PC-3 (cell line): ENCODE measurements at places on chromosomes 7 and 10.

DNA sequence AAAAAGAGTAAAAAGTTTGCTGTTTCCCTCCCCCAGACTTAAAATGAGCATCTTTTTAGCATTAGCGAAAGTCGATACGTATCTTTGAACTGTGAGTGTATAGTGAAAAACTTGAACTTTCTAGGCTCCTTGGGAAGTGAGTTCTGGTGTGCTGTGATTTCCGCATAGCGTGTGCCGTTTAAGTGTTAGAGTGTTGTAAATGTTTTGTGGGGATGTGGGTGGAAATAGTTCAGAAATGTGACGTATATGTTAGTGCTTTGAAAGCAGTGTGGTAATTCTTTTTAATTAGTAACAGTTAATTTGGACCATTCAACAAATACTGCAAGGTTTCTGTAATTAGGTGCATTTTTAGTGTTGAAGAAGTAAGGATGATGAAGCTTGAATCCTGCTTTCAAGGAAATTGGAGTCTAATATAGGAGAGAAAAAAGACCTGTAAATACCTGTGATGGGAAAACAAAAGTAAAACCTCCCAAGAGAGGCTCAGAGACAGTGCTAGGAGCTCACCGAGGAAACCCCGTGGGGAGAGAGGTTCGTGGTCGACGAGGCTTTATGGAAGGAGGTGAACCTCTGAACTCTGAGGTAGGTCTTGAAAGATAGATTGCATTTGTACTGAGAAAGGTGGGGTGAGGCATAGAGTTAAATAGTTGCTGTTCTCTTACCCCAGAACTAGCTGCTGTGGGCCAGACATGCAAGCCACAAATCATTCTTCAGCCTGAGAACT lies 40.8 kb downstream of the RBM33 start:
- no peak for DNase-seq

DNA sequence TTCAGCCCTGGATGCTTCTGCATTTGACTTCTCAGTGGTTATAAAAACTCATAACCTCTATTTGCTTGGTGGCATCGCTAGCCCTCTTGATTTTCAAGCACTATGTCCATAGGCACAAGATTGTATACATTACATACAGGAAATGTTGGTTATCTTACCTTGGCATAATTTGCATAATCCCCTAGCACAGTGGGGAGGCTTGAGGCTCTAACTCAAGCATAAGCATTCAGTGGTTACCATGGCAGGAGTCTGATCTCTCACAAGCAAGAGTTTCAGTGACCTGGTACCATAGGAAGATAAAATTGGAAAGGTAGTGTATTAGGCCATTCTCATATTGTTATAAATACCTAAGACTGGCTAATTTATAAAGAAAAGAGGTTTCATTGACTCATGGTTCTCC lies 121.8 kb downstream of the PLXDC2 start:
- DNase-seq, result no peak

DNA sequence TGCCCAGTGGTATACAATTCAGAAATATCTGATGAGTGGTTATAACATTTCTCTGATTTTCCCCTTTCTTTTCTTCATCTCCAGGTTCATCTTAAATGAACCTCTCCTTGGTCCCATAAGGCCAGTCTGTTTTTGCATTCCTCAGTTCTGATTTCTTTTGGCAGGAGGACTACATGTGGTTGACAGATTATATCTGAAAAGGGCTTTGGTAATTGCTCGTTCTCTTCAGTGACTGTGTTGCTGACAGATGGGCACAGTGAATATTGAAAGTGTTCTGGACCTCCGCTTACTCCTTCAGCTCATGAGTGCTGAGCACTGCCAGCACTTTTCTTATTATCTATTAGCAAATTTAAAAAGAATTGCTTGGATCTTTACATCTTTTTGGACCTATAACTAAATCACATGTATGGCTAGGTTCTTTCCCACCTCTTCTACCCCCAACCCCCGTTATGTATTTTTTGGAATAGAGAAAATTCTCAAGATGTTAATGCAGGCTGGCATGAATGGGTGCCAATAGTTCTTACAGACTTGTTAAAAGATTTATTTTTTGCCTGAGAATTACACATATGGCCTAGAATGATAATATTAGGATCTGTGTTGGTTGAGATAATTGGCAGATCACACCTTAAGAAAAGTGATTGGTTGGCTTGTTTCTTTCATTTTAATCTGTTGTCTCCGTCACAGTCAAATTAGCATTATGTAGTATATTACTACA lies 323.0 kb downstream of the EXOC4 start:
- no peak for DNase-seq

DNA sequence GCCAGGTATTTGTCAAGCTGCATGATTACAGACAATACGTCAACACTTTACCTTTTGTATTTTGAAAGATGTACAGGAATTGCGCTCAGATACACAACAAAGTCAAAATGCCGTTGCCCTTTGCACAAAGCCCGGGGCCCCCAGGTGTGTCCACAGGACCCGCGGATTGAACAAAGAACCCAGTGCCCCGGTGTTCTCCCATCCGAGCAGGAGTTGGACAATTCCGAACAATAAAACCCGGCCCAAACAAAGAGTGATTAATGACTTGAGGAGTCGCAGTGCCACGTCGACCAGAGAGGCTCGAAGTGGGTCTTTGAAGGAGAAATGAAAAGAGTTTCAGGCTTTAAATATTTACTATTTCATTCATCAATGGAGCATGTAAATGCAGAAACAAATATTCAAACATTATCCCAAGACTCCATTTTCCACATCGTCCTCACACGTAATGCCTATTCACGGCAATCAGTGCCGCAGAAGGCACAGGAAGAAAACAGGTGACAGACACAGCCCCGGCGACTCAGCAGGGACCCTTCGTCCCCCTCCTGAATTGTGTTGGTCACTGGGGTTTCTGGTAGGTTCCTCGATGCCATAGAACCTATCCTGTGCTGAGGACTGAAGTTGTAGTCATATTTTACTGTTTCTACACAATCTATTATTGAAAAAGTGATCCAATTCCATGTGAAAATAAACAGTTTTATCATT lies 70.9 kb upstream of the MGMT start:
- no peak for DNase-seq

DNA sequence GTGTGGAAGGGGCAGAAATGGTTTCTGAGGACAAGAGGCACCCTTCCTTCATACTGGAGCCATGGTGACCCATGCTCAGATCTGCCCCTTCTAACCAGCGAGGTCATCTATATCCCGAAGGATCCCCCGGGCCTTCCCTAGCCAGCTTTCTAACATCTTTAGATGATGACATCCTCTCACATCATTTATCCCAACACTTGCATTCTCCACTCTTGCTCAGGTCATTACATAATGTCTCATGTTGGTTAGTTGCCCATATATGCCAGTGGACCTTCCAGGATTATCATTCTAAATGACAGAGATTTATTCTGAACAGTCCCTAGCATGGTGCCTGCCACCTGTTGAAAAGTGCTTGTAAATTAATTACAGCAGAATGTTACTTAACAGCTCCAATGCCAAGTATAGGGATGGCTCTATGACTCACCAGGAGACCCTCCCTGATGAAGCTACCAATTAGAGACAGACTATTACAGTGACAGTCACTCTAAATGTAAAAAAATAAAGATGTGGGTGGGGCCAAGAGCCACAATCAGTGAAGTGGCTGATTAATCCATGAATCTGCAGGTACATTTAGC lies 22.6 kb upstream of the ABLIM1 start:
- DNase-seq, result no peak

DNA sequence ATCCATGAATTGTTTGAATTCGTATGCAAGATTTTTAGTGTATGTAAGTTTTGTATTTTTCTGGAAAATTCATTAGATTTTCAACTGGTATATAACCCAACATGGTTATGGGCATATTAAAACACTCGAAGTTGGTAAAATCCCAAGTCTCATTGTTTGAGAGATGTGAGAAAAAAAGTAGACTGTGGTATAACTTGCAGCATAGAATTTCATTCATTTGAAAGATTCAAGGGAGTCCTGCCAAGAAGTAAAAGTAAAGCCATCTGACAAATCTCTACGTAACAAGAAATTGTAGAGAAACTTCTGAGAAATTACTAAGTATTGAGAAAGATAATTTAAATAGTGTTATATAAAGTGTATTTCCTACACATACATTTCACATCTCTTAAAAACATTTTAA lies 40.2 kb downstream of the SEMA3E start:
- DNase-seq, result no peak

DNA sequence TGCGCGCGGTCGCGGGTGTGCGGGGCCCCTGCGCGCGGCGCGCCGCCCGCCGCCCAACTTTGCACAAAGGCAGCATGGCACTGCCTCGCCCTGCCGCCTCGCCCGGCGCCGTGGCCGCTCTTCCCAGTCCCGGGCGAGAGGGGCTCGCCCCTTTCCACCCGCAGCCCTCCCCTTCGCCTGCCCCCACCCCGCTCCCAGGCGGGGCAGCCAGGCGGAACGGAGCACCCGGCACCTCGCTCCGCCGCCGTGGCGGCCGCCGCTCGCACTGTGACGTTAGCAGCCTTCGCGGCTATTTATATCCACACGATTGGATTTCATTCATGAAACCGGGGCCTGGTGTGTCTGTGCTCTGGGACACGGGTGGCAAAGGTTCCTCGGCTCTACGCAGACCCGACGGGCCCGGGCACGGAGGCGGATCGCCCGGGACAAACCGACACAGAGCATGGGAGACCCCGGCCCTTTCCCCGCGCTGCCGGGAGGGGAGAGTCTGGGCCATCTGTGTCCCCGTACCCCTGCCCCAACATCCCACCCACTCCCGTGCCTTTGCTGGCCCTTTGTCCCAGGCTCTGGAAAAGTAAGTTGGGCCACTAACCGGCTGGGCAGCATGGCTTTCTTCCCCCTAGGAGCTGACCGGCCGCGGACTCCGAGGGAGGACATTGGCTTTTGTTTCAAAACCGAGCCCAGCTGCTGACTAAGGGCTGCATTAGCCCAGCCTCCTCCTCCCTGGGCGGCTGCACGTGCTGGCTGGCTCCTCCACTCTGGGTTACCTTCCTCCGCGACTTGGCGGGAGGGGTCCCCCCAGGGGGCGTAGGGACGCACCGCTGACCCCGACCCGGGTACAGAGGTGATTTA lies at the start of gene RHOBTB1:
Gene RHOBTB1 (minus strand): TSS at position 128 of the 852 bp plus-strand sequence. CDS start 32,643 bp downstream, outside the sequence.
- DNase-seq, result peak; percentile 87
